ENCODE measurements at places on chromosomes 16 and 17. TPM values are rescaled to one million over a fixed set of nuclear protein-coding genes. Genes with fewer than 3 reads are reported as not detected.

- DNase-seq = peak; percentile 92
These were observed 3.7 kb downstream of the SLC52A1 start for GRCh38 chr17:5031365-5032082.

GRCh38 chr17:43857957-43858600 is 11.1 kb downstream of the CD300LG start:
- peak; percentile 46 for DNase-seq

- no peak for DNase-seq
These were observed 59.7 kb downstream of the PLCG2 start for GRCh38 chr16:81838794-81839193.

DNA sequence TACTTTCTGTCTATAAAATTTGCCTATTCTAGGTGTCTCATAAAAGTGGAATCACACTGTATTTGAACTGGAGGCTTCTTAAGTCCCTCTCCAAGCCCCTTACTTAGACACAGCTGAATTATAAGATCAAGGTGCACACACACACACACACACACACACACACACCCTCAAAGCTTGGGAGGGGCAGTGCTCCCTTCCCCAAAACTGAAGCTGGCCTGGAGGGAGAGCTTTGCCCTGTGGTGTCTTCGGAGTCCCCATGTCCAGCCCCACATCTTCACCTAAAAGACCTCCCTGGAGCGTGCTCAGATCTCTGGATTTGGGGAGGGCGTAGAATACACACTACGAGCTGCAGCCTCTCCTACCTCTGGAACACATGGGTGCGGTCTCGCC is 828 bp downstream of the EMP2 start:
- DNase-seq = no peak

DNA sequence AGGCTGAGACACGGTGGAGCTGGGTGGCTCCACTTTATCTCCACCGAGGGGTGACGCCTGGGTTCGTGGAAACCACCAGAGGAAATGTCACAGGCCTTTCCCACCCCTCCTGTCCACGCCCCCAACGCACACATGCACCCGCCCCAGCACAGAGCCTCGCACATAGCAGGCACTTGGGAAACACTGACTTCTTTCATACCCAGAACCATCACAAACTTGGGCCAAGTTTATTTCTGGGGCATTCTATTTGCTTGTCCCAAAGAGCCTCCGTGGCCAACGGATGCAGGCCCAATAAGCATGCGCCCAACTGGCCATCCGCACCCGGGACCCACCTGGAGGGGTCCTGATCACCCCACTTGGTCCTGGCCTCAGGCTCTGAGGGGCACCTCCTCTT is 3.3 kb downstream of the BCAR1 start:
- no peak for DNase-seq

GRCh38 chr17:8952191-8952590 is 13.3 kb downstream of the PIK3R5 start:
- no peak for DNase-seq

GRCh38 chr17:83135692-83136091 is 56.3 kb downstream of the METRNL start:
- DNase-seq = peak; percentile 45

GRCh38 chr16:88009563-88010342 is 58.5 kb downstream of the BANP start:
- no peak for DNase-seq

- DNase-seq = no peak
These were observed 79.9 kb upstream of the MON1B start for GRCh38 chr16:77111056-77111565.

DNA sequence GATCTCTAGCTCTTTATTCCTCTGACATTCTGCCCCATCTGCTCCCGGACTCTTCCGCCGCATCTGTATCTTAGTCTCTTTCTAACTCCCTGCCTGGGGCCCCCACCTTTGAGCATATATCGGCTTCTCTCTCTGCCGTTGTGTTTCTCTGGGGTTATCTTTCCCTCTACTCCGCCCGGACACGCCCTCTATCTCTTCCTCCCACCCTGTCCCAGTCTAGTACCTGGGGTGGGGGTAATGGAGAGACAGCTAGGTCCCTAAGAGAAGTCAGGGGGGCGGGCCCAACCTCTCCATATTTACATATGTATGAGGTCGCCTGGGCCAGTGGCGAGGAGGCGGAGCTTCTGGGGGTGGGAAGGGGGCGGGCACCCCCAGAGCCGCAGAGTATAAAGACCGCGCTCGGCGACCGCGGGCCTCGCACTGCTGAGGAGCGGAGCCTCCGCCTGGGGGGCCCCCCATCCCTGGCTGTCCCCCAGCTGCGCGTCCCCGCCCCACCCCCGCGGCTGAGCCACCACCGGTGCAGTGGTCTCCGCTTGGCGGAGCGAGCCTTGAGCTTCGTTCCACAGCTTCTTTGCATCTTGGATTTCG is at the start of gene ATP1B2:
ATP1B2 (plus strand) TSS at position 418 of the 588 bp plus-strand sequence. CDS start 593 bp downstream, outside the sequence.
- peak; percentile 78 for DNase-seq

- no peak for DNase-seq
These were observed 20.8 kb downstream of the ZFPM1 start for GRCh38 chr16:88473666-88474534.

- DNase-seq = no peak
These were observed 62.4 kb downstream of the CCDC182 start for GRCh38 chr17:57682701-57683100.

DNA sequence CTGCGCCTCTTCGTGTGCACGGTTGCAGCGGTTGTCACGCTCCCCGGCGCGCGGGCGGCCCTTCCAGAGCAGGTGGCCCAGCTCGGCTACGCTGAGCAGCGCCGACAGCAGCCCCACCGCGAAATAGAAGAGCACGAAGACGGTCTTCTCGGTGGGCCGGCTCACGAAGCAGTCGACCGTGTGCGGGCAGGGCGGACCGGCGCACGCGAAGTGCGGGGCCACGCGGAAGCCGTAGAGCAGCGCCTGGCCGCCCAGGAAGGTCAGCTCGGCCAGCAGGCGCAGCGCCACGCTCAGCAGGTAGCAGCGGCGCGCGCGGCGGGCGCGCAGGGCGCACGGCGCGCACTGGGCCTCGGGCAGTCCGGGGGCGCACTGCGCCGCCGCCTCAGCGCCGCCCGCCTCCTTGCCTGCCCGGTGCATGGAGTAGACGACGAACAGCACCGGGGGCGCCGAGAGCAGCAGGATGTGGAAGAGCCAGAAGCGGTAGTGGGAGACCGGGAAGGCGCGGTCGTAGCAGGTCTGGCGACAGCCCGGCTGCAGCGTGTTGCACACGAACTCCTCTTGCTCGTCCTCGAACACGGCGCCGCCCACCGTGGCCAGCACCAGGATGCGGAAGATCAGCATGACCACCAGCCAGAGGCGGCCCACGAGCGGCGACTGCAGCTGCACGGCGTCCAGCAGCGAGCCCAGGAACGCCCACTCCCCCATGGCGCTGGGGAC is 1.3 kb downstream of the GJD3 start:
- DNase-seq = peak; percentile 79

GRCh38 chr16:12271006-12271405 is 294.5 kb downstream of the SNX29 start:
- no peak for DNase-seq

- DNase-seq = no peak
These were observed 6.9 kb downstream of the FBXO31 start for GRCh38 chr16:87376660-87377059.

- no peak for DNase-seq
These were observed 17.6 kb downstream of the MAPK8IP3 start for GRCh38 chr16:1723450-1724147.

DNA sequence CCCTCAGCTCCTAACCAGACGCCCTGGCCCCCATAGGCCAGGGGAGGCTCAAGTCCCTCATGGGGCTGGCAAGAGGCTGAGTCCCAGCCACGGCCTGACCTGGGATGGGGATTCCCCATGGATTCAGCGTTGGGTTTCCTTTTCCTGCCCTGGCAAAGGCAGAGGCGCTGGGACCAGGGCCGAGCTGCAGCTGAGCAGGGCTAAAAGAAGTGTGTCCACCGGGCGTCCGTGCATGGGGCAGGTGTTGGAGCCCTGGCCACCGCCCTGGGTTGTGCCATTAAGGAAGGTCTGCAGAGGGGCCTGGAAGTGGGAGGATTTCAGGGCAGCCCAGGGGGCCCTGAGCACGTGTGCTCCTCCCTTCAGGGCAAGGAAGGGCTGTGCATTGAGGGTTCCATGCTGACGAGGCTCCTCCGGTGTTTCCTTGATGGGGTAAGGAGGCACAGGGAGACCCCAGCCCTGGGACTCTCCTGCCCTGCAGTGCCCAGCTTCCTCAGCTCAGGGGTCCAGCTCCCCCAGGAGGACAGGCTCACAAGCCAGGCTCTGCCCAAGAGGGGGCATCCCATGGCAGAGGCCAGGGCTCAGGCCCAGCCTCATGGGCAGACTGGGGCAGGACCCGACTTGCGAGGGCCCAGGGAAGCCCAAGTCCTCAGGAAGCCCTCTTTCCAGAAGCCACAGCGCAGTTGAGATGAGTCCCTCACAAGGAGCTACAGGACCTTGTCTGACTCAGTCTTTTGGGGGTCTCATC is 10.1 kb downstream of the TBC1D26 start:
- DNase-seq = no peak

DNA sequence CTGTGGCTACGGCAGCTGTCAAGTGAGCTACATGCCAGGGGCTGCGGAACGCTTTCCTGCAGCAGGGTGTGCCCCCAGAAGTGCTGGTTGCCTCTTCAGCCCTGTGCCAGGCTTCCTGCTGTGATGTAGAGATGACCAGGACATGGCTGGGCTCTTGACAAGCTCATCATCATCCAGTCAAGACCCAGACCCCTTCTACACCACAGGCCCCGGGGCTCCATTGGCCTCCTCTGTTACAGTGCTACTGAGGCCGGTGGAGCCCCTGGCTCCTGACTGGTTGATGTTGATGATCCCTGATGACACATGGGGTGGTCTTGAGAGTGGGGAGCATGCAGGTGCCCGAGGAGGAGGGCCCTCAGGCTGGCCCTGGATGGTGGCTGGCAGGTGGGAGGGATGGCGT is 50.1 kb downstream of the B9D1 start:
- DNase-seq = no peak

- peak; percentile 27 for DNase-seq
These were observed 36.1 kb upstream of the ATP2C2 start for GRCh38 chr16:84331998-84332780.

DNA sequence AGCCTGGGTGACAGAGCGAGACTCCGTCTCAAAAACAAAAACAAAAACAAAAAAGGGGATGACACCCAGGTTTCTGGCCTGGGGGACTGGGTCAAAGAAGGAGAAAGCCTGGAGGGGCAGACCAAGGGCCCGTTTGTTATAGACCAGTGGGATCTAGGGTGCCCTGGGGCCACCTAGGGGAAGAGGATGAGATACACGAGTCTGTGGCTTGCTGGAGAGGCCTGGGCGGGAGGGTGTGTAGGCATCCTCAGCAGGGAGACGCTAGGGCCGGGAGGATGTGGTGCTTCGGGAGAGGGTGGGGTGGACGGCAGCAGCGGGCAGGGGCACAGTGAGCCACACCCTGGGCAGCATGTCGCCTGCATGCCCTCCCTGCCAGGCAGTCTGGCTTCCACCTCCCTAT is 17.1 kb upstream of the CRK start:
- no peak for DNase-seq

The HSD11B2 gene
- total RNA-seq = 2.2 TPM

The KRT32 gene
- not detected for total RNA-seq

The EPX gene
- total RNA-seq = not detected

The PPP1R27 gene
- not detected for total RNA-seq

The PRDM7 gene
- not detected for total RNA-seq

The CBX2 gene
- total RNA-seq = 3.4 TPM

The SLC6A2 gene
- not detected for total RNA-seq

The ALDH3A1 gene
- total RNA-seq = 10.5 TPM
